Ascending aorta (tissue), 2 donors: ENCODE measurements at places on chromosomes 16 and 17. TPM values are rescaled to one million over a fixed set of nuclear protein-coding genes. Genes with fewer than 3 reads are reported as not detected.

KRT20 gene
- not detected for total RNA-seq

OR1A1 gene
- not detected for total RNA-seq

PRPSAP2 gene
- total RNA-seq: 3.4 TPM

NPIPB8 gene
- total RNA-seq: not detected

KRT25 gene
- not detected for total RNA-seq

CFAP97D1 gene
- total RNA-seq: not detected

SEPTIN1 gene
- not detected for total RNA-seq

SLFN12L gene
- not detected for total RNA-seq

PRKCA gene
- total RNA-seq: 3.2 TPM

CCL1 gene
- total RNA-seq: not detected

MT4 gene
- total RNA-seq: not detected

KIF18B gene
- total RNA-seq: not detected

VMO1 gene
- not detected for total RNA-seq

OGFOD1 gene
- total RNA-seq: 21.9 TPM

MGAT5B gene
- not detected for total RNA-seq

SLC16A3 gene
- total RNA-seq: 253 TPM

CMTM2 gene
- not detected for total RNA-seq

FBXW10B gene
- not detected for total RNA-seq

GLTPD2 gene
- not detected for total RNA-seq

TTYH2 gene
- 30.3 TPM for total RNA-seq

FTSJ3 gene
- total RNA-seq: 18.2 TPM

CHST4 gene
- not detected for total RNA-seq

CA7 gene
- not detected for total RNA-seq

SCGB1C2 gene
- not detected for total RNA-seq

OR1F1 gene
- total RNA-seq: not detected

GAST gene
- total RNA-seq: not detected

CD300LB gene
- not detected for total RNA-seq

IL32 gene
- 139 TPM for total RNA-seq

SHISA9 gene
- 8.9 TPM for total RNA-seq

KCNH6 gene
- total RNA-seq: not detected

INPP5K gene
- total RNA-seq: 73.7 TPM

FOXL1 gene
- total RNA-seq: 35.7 TPM

SLFN14 gene
- total RNA-seq: not detected

KRT24 gene
- total RNA-seq: not detected

PPY gene
- total RNA-seq: not detected
